Glomerular endothelial cell (primary cell): ENCODE measurements at places on chromosomes 1 and 21. TPM values are rescaled to one million over a fixed set of nuclear protein-coding genes. Genes with fewer than 3 reads are reported as not detected.

The KRTAP12-4 gene
- not detected in 2 replicates for total RNA-seq

- no peak for DNase-seq
Observed at GRCh38 chr1:70672442-70672888, 261.4 kb downstream of the CTH start.

- no peak for DNase-seq
Observed at GRCh38 chr1:85838238-85838637, 130.0 kb upstream of the ZNHIT6 start.

The SPOCD1 gene
- 48.2 and 70.0 TPM in 2 replicates for total RNA-seq

DNA sequence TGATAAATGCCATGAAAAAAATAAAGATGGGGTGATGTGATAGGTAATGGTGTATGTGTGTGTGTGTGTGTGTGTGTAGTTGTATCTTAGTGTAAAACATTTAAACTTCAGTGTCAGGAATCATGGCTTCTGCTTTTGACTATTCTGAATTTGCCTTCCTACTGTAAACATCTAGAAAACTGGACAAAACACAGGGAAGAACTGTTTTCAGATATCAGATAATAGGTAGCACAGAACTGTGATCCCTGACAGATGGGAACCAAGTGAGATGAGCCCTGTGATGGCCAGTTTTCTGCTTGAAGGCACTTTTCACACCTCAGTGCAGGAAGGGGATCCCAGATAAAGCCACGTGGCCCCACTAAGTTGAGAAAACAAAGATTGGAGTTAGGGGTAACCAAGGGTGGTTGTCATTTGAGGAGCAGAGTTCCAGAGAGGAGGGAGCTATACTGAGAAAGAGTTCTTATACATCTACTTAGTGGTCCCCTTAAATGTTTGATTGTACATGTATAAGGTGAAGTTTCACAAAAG, 17.3 kb downstream of the DYRK1A start:
- DNase-seq, result no peak

The ZFYVE9 gene
- 17.5 and 18.1 TPM in 2 replicates for total RNA-seq

GRCh38 chr1:234486858-234487840, 8.2 kb upstream of the TARBP1 start:
- no peak for DNase-seq

- no peak for DNase-seq
Observed at GRCh38 chr1:116092752-116093489, 18.3 kb upstream of the MAB21L3 start.

The CNR2 gene
- total RNA-seq, result not detected in 2 replicates
